ENCODE measurements at places on chromosomes 4 and X. TPM values are rescaled to one million over a fixed set of nuclear protein-coding genes. Genes with fewer than 3 reads are reported as not detected.

Gene GPR34
- total RNA-seq, result 0.11 TPM

Gene KLKB1
- 0.03 TPM for total RNA-seq

Gene FGG
- 4.1 TPM for total RNA-seq

Gene RNF113A
- 30.8 TPM for total RNA-seq

Gene CENPVL2
- total RNA-seq, result not detected

Gene EDA2R
- total RNA-seq, result 14.9 TPM

Gene ZNF141
- 3.7 TPM for total RNA-seq

Gene SCRG1
- not detected for total RNA-seq

Gene FATE1
- not detected for total RNA-seq

Gene GAK
- 52.5 TPM for total RNA-seq

Gene HTN1
- total RNA-seq, result not detected

Gene GRID2
- total RNA-seq, result not detected

Gene USP17L27
- not detected for total RNA-seq

Gene OPHN1
- 1.7 TPM for total RNA-seq

Gene TRIM61
- not detected for total RNA-seq
